ENCODE measurements at places on chromosomes 3 and 15. TPM values are rescaled to one million over a fixed set of nuclear protein-coding genes. Genes with fewer than 3 reads are reported as not detected.

DNA sequence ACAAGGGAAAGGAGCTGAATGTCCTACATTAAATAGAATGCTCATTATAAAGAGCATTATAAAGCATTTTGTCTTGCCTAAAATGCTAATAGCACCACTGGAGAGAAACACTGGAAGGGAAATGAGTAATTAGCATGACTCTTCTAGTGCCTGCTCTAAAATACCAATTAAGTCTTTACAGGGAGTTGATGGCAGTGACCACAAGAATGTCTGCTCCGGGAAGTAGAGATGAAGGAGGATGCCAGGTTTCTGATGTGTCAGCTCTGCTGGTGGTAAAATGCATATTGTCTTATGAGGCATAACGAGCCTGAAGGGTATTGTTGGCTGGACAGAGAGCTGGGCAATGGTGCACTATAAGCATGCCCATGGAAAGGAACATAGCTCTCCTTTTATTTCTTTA lies 49.5 kb downstream of the MYLK start:
- DNase-seq: no peak

The SPATA12 gene
- total RNA-seq: not detected

The NME9 gene
- 2.5 TPM for total RNA-seq

- no peak for DNase-seq
Observed at GRCh38 chr3:60333710-60334109, 917.5 kb downstream of the FHIT start.

DNA sequence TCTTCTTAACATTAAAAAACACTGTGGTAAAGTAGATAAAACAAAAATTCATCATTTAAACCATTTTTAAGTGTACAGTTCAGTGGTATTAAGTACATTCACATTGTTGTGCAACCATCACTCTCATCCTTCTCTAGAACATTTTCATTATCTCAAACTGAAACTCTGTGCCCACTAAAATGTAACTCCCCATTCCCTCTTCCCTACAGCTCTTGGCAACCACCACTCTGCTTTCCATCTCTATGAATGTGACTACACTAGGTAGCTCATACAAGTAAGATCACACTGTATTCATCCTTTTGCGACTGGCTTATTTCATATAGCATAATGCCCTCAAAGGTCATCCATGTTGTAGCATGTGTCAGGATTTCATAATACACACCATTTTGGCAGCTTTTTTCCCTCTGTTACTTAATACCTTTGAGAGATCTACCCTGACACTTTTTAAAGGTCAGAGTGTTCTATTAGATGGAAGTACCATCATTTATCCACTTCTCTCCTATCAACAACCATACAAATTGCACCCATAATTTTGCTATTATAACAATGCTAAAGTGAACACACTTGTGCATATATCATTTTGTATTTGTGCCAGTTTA lies 42.9 kb upstream of the FRMD4B start:
- DNase-seq: no peak

The RTP1 gene
- total RNA-seq: 0.17 TPM

The TM4SF1 gene
- total RNA-seq: 65.6 TPM

The RAB6B gene
- 1.4 TPM for total RNA-seq

The GOLGA6L10 gene
- total RNA-seq: 0.34 TPM

The CHL1 gene
- 14.3 TPM for total RNA-seq

The SLC2A2 gene
- not detected for total RNA-seq

Data from upper lobe of left lung (tissue), 6 donors.